ENCODE measurements at places on chromosomes 6 and 20.

- DNase-seq: no peak
Measured at GRCh38 chr6:133612459-133612858, 276.5 kb upstream of the TCF21 start.

DNA sequence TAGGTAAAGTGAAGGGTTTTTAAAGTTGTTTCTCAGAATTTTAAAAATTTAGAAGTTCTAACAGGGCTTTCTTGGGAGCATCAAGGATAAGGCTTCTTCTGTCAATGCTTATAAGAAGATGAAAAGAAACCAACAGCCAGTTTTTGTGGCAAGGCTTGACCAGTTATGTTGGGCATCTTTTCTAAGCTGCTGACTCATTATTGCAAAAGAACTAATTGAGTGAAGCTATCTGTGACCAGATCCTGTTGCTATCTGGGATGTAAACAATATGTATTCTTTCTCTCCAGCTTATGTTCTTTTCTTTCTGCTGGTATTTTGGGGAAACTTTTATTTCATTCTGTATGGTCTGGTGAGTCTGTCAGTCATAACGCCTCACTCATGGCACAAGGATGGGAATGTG lies 643.8 kb downstream of the HDGFL1 start:
- DNase-seq: no peak

DNA sequence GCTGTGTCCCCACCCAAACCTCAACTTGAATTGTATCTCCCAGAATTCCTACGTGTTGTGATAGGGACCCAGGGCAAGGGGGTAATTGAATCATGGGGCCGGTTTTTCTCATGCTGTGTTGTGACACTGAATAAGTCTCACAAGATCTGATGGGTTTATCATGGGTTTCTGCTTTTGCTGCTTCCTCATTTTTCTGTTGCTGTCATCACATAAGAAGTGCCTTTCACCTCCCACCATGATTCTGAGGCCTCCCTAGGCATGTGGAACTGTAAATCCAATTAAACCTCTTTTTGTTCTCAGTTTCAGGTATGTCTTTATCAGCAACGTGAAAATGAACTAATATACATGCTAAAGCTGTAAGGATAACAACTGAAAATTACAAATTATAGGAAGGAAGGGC lies 88.3 kb downstream of the CDYL start:
- DNase-seq: no peak

DNA sequence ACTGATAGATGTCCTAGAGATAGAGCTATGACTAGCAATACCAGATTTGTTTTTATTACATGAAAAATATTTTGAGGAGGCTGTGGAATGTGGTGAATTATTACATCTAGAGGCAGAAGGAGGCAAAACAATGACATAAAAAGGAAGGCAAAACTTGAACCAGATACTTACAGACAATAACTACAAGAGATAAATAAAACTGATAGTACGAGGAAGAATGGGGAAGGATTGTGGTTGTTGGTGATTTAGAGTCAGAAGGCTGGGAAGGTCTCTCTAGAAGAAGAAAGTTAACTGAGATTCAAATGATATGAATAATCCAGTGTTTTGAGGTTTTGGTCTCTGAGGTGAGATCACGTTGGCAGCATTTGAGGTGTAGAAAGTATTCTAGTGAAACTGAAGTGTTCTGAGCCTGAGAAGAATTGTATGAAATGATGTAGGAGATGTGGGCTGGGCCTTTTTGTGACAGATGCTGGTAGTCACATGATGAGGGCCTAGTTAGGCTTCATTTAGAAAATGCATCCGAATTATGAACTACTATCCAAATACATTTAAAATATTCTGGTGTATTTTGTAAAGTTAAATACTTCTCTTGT lies 589.1 kb downstream of the EYS start:
- no peak for DNase-seq

DNA sequence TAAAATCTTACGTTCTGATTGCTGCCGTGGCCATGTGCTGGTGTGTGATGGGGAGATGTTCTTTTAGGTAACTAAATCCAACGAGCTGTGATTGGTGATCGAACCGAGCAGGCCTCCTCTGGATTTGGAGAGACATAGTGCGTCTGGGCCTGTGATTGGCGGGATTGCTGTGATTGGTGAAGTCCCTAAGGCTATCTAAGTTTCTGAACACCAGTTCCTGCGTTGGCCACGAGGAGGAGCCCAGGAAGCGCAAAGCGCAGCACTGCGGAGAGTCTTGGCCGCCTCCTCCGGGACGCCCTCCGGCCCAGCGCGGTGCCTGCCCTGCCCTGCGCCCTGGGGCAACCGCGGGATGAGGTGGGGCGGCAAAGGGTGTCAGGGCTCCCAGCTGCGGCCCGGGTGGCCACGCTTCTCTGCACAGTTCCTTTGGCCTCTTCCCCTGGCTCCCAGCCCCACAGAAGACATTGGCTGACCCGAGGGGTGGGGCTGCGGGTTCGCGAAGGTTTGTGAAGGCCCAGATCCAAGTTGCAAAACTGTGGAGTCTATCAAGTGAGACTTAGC lies 33.0 kb downstream of the HNF4A start:
- peak; percentile 87 for DNase-seq

- DNase-seq: no peak
Measured at GRCh38 chr6:21398741-21399325, 194.7 kb upstream of the SOX4 start.

DNA sequence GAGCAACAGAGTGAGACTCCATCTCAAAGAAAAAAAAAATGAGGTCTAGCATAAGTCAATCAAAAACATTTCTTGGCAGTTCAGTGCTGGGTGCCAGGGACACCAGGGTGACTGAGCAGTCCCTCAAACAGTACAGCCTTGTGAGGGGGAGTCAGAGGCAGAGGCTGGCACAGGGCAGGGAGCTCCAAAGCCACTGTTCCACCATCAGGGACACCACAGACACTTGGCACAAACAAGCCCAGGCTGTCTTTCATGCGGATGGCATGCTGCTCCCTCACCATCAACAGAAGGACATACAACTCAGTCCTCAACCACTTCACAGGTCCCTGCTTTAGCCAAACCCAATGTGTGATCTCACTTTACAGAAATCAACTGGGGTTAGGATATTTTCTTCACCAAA lies 36.0 kb upstream of the GRM4 start:
- DNase-seq: no peak

GRCh38 chr6:133956416-133957049 lies 3.5 kb downstream of the TBPL1 start:
- DNase-seq: no peak

DNA sequence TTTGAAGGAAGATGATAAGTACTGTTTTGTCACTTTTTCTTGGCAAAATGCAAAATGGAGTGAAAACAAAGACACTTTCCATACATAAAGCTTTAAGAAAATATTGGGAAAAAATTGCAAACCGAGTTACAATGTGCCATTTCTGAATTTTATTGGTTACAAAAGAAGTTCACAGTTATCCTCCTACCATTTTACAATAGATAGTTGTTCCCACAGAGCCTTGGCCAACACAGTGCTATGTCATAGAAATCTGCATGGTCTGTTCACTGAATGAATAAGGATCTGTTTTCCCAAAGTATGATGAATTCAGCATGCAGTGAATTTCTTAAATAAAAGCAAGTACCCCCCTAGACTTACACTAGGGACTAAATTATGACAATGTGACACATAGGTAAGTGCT lies 268.2 kb upstream of the POU3F2 start:
- no peak for DNase-seq

GRCh38 chr6:125574604-125575003 lies 174.8 kb upstream of the HEY2 start:
- DNase-seq: no peak

- no peak for DNase-seq
Measured at GRCh38 chr6:423799-424345, 32.3 kb downstream of the IRF4 start.

- no peak for DNase-seq
Measured at GRCh38 chr6:119201480-119201879, 123.0 kb upstream of the FAM184A start.

DNA sequence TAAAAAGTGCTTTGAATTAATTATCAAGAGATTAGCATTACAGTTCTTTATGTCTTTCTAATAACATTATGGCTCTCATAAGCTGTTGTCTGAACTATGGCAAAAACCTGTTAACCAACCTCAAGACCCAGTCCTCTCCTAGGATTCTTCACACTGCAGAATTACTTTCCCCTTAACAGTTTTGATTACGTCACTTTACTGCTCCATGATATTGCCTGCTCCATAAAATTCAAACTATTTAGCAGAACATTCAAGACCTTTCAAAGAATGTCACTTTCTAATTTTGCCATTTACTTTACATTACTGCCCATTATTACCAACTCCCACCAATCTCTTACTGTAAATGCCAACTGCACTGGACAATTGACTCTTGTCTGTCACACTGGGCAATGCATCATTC lies 843.5 kb downstream of the PHF3 start:
- DNase-seq: no peak

DNA sequence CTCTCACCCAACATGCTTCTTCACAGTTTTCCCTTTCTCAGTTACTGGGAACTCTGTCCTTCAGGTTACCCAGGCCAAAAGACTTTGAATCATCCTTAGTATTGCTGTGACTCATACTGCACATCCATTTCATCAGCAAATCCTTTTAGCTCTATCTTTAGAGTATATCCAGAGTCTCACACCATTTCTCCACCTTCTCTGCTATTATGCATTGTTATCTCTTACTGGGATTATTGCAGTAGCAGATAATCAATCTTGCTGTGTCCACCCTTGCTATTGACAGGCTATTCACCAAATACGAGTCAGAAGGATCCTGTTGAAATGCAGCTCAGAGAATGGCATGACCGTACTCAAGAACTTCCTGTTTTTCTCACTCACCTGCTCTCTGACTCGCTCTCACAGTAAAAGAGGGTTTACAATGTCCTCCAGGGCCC lies 57.3 kb downstream of the BCKDHB start:
- no peak for DNase-seq

GRCh38 chr6:4359108-4359730 lies 223.8 kb upstream of the ECI2 start:
- DNase-seq: no peak

DNA sequence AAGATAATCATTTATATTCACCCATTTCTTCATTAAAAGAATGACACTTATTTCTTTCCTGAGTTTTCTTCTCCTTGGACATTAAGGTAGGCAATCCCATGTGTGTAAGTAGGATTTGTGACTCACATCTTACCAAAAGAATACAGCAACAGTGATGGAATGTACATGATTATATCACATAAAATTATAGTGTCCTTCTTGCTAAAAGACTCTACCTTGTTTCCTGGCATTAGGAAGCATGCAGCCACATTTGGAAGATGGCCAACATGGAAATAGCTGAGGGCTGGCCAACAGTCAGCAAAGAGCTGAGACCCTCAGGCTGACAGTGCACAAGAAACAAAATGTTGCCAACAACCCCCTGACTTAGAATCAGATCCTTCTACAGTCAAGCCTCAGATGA lies 327.9 kb upstream of the MARCKS start:
- DNase-seq: no peak

- DNase-seq: no peak
Measured at GRCh38 chr20:11976966-11977365, 59.3 kb downstream of the BTBD3 start.

GRCh38 chr20:38326309-38326708 lies 20.0 kb upstream of the LBP start:
- DNase-seq: no peak

- DNase-seq: peak; percentile 62
Measured at GRCh38 chr20:25865715-25866656, 169.3 kb upstream of the ZNF337 start.

All from left colon (tissue), 2 donors.